Central memory CD8-positive, alpha-beta T cell (primary cell): ENCODE measurements at places on chromosomes 13 and 19.

DNA sequence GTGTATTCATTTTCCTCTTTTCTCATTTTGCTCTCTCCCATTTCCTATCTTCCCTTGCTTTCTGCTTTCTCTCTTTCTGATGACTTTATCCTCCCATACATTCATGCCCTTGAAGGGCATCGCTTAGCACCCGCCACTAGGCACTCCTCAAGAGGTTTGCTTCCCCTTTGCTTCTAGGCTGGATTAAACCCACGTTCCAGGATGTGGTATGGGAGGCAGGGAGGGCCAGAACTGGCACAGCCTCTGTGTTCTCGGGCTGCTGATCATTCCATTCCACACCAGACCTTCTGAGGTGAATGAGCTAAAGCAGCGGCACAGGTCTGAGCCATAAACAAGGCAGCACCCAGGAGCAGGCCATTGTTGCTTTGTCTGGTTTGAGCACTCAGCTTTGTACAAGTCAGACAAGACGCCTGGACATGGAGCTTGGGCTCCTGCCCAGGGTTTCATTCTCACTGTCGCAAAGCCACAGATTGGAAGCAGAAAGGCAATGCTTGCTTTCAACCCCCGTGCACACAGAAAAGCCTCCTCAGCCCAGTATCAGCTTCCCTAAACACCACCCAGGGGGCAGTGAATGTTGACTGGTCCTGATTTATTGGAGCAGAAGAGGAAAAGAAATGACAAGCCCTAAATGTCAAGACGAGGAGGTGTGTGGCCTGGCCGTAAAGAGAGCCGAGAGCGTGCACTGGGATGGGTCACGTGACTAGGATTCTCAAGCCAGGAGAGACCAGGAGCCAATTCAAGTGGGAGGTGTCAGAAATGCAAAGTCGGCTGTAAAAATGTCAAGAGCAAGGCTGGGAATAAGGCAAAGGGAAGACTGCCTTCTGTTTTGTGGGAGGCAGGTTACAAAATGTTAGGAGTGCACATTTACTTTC lies 218.0 kb upstream of the SERP2 start:
- no peaks in the 10 kb centered on the region for H3K27me3 ChIP-seq
- no peaks in the 10 kb centered on the region for H3K36me3 ChIP-seq
- no peaks in the 10 kb centered on the region for H3K4me1 ChIP-seq
- no peak overlapping the region for H3K27ac ChIP-seq

- H3K27ac ChIP-seq: no peak overlapping the region
- peaks cover 6% of the 10 kb centered on the region for H3K4me1 ChIP-seq
- H3K27me3 ChIP-seq: peaks cover 10% of the 10 kb centered on the region
- H3K4me3 ChIP-seq: no peak overlapping the region
Observed at GRCh38 chr13:110546926-110547325, 14.6 kb downstream of the RAB20 start.

DNA sequence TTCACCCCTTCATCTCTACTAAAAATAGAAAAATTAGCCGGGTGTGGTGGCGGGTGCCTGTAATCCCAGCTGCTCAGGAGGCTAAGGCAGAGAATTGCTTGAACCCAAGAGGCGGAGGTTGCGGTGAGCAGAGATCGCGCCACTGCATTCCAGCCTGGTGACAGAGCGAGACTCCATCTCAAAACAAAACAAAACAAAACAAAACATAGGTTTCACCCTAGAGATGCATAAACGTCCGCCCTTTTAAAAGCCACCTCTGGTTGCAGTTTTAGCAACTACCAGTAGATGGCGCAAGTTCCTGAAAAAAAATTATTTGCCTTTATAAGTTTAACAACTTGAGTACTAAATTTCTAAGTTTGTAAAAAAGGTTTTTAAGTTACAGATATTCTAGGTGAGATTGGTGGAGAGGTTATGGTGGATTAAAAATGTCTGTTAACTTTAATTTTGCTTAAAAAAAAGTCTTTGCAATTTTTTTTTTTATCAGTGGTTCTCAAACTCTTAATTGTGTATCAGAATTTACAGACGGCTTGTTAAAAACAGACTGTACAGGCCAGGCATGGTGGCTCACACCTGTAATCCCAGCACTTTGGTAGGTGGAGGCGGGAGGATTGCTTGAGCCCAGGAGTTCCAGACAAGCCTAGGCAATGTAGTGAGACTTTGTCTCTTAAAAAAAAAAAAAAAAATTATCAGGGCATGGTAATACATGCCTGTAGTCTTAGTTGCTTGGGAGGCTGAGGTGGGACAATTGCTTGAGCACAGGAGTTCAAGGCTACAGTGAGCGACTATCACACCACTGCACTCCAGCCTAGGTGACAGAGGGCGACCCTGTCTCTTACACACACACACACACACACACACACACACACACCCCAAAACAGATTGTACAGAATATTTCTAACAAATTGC lies 42.1 kb downstream of the NAA16 start:
- peaks cover 22% of the 10 kb centered on the region for H3K36me3 ChIP-seq
- H3K27ac ChIP-seq: peak overlapping the region; percentile 94

DNA sequence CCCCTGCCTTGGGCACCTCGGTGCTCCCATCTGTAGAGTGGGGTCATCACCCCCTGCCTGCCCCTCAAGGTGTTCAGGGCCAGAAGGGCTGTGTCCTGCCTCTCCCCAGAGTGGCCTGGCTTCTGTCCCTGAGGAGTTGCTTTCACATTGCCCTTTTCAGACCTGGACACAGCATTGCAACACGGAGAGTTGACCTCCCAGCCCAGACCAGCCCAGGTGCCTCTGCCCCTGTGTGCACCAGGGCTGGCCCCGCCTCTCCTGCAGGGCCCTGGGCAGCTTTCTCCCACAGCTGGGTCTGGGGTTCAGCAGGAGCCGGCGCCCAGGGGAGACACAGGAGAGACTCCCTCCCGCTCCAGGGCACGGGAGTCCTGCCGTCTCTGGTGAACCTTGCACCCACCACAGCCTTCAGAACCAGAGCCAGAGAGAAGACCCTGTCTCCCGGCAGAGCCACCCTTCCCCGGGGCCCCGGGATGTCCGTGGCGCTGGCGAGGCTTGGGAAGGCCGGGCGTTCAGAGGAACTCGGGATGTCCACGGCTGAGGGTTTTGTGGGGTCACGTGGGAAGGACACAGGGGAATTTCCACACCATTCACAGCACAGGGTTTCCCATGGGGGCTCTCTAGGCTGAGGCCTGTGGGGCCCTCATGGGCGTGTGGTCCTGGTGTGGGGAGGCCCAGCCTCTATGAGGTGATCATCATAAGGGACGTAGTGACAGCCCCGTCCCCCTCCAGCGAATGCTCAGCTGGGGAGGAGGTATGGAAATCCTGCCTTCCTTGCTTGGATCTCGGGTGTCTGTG lies 23.2 kb downstream of the C13orf46 start:
- DNase-seq: no peak
- H3K4me3 ChIP-seq: peak overlapping the region; percentile 9
- no peaks in the 10 kb centered on the region for H3K27me3 ChIP-seq
- peaks cover 35% of the 10 kb centered on the region for H3K36me3 ChIP-seq
- H3K4me1 ChIP-seq: peaks cover 5% of the 10 kb centered on the region

- peaks cover 32% of the 10 kb centered on the region for H3K36me3 ChIP-seq
- no peak overlapping the region for H3K27ac ChIP-seq
- H3K27me3 ChIP-seq: no peaks in the 10 kb centered on the region
- H3K4me3 ChIP-seq: no peak overlapping the region
- DNase-seq: no peak
- H3K4me1 ChIP-seq: peaks cover 60% of the 10 kb centered on the region
Observed at GRCh38 chr13:110907951-110908898, 6.6 kb downstream of the ANKRD10 start.

GRCh38 chr13:46472384-46472783 lies 80.6 kb upstream of the LRCH1 start:
- H3K36me3 ChIP-seq: no peaks in the 10 kb centered on the region
- no peak overlapping the region for H3K27ac ChIP-seq
- H3K4me3 ChIP-seq: no peak overlapping the region
- peaks cover 9% of the 10 kb centered on the region for H3K27me3 ChIP-seq
- no peak for DNase-seq

GRCh38 chr19:41531438-41532311 lies 44.3 kb upstream of the CEACAM21 start:
- H3K36me3 ChIP-seq: peaks cover 7% of the 10 kb centered on the region
- peaks cover 19% of the 10 kb centered on the region for H3K27me3 ChIP-seq
- H3K4me3 ChIP-seq: peak overlapping the region; percentile 66
- peaks cover 57% of the 10 kb centered on the region for H3K4me1 ChIP-seq

GRCh38 chr13:80386002-80386401 lies 45.1 kb upstream of the SPRY2 start:
- H3K27me3 ChIP-seq: no peaks in the 10 kb centered on the region
- H3K4me3 ChIP-seq: no peak overlapping the region
- H3K36me3 ChIP-seq: no peaks in the 10 kb centered on the region

GRCh38 chr13:52842441-52842840 lies 6.0 kb downstream of the PCDH8 start:
- peaks cover 7% of the 10 kb centered on the region for H3K4me1 ChIP-seq
- H3K27me3 ChIP-seq: peaks cover 69% of the 10 kb centered on the region
- no peaks in the 10 kb centered on the region for H3K36me3 ChIP-seq
- no peak for DNase-seq

DNA sequence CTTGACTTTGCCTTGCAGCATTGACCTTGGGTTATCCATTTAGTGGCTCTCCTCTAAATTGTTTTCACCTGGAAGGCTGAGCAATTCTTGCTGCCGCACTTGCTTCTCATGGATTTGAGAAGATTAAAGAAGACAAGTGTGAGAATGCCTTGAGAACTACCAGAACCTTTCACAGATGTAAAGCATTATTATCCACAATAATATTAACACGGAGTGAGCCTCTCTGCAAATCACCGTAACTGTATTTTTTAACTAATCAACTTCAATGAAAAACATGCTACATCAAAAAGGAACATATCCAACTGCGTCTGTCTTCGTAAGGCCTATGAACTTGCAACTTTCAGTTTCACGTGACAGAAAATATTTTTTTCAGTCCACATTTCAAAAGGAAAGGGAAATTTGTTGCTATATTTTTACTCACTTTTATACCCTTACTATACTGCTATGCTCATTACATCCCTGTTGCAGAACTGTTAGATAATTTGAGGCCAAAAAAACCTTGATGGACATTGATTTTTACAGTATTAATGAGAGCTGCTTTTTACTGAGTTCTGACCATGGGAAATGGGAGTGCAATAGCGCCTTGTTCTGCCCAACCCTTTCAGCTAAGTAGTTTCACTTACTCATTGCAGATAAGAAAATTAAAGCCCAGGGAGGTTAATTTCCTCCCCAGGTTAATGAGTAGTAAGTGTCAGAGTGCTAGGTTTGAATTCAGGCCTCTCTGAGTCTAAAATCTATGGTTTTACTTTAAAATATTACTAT lies 93.8 kb upstream of the RAP2A start:
- H3K4me1 ChIP-seq: no peaks in the 10 kb centered on the region
- no peaks in the 10 kb centered on the region for H3K27me3 ChIP-seq
- H3K4me3 ChIP-seq: no peak overlapping the region

GRCh38 chr13:51034906-51035305 lies 76.2 kb downstream of the C13orf42 start:
- H3K4me1 ChIP-seq: no peaks in the 10 kb centered on the region
- DNase-seq: no peak
- H3K27me3 ChIP-seq: peaks cover 15% of the 10 kb centered on the region
- no peak overlapping the region for H3K27ac ChIP-seq
- H3K36me3 ChIP-seq: no peaks in the 10 kb centered on the region

DNA sequence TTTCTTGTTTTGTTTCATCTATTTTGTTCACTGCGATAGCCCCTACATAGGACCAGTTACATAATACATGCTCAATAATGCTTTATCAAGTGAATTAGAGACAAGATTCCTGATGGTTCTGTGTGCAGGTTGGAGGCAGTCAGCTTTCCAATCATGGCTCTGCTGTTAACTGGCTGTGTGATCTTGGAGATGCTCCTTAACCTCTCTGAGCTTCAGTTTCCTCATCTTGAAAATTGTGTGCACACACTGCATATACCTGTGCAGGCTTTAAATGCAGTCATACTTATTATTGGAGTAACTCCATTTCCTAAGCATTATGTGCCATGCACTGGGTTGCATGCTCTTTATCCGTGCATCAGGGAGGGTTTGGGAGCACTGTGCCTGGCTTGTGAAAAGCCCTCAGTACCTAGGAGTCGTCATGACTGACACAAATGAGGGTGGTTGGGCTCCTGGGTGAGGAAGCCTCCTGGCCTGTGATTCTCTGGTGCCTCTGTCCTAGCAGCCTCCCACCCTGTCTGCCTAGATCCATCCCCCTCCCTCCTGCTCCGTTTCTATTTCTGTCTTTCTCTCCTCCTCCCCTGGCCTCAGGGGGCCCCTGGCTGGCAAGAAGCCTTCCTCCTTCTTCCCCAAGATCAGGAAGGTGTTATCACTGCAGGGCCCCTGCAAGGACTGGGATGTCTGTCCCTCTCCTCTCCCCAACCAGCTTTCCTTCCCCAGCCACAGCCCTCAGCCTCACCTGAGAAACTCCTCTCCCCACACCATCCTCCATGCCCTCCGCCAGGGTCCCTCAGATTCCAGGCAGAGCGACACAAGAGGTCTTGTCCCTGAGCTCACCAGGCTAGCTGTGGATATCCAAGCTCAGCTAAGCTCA lies 8.7 kb downstream of the IFNL1 start:
- H3K4me1 ChIP-seq: peaks cover 13% of the 10 kb centered on the region
- H3K27ac ChIP-seq: no peak overlapping the region
- peaks cover 4% of the 10 kb centered on the region for H3K36me3 ChIP-seq
- no peaks in the 10 kb centered on the region for H3K27me3 ChIP-seq
- no peak for DNase-seq

- no peak overlapping the region for H3K27ac ChIP-seq
- peaks cover 2% of the 10 kb centered on the region for H3K36me3 ChIP-seq
- DNase-seq: no peak
- no peaks in the 10 kb centered on the region for H3K27me3 ChIP-seq
- no peak overlapping the region for H3K4me3 ChIP-seq
Observed at GRCh38 chr13:64158908-64159307, 2743.3 kb upstream of the PCDH20 start.

DNA sequence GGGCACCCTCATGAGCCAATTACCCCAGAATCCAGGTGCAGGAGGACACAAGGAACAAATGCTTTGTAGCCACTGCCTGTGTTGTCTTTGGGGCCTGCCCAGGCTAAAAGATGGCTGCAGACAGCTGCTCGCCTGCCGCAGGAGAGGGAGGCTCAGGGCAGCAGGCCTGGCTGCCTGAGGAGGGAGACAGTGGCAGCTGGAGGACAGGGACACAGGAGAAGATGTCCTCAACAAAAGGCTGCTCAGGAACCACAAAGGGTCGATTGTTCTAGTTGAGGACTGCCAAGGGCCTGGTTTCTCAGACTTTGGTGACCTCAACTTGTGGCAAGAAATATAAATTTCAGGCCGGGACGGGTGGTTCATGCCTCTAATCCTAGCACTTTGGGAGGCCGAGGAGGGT lies 7.6 kb downstream of the SIRT2 start:
- peaks cover 32% of the 10 kb centered on the region for H3K36me3 ChIP-seq
- H3K27me3 ChIP-seq: no peaks in the 10 kb centered on the region
- H3K27ac ChIP-seq: no peak overlapping the region
- no peak for DNase-seq

GRCh38 chr19:7280940-7281666 lies 13.1 kb downstream of the INSR start:
- DNase-seq: no peak
- no peaks in the 10 kb centered on the region for H3K36me3 ChIP-seq
- H3K27ac ChIP-seq: no peak overlapping the region
- no peak overlapping the region for H3K4me3 ChIP-seq
- H3K27me3 ChIP-seq: peaks cover 9% of the 10 kb centered on the region

- no peak for DNase-seq
- H3K4me3 ChIP-seq: no peak overlapping the region
- no peak overlapping the region for H3K27ac ChIP-seq
- peaks cover 6% of the 10 kb centered on the region for H3K27me3 ChIP-seq
- no peaks in the 10 kb centered on the region for H3K36me3 ChIP-seq
Observed at GRCh38 chr19:48102870-48103751, 7.5 kb downstream of the PLA2G4C start.

- DNase-seq: no peak
- no peak overlapping the region for H3K27ac ChIP-seq
- H3K36me3 ChIP-seq: no peaks in the 10 kb centered on the region
- H3K4me1 ChIP-seq: no peaks in the 10 kb centered on the region
Observed at GRCh38 chr13:42699912-42700311, 81.5 kb upstream of the FAM216B start.
